T-helper 2 cell treated with Interferon-gamma antibody and Interleukin-4, amounts not matched to agents 5 μg/mL and 100 μg/mL, for 36 hours (primary cell): ENCODE measurements at places on chromosomes 1 and 21.

GRCh38 chr21:38489729-38490128 lies 8.5 kb downstream of the ERG start:
- H3K4me3 ChIP-seq: no peak overlapping the region
- no peak overlapping the region for H3K27ac ChIP-seq
- no peak for DNase-seq
- H3K27me3 ChIP-seq: peaks cover 54% of the 10 kb centered on the region
- peaks cover 3% of the 10 kb centered on the region for H3K4me1 ChIP-seq
- no peaks in the 10 kb centered on the region for H3K36me3 ChIP-seq

DNA sequence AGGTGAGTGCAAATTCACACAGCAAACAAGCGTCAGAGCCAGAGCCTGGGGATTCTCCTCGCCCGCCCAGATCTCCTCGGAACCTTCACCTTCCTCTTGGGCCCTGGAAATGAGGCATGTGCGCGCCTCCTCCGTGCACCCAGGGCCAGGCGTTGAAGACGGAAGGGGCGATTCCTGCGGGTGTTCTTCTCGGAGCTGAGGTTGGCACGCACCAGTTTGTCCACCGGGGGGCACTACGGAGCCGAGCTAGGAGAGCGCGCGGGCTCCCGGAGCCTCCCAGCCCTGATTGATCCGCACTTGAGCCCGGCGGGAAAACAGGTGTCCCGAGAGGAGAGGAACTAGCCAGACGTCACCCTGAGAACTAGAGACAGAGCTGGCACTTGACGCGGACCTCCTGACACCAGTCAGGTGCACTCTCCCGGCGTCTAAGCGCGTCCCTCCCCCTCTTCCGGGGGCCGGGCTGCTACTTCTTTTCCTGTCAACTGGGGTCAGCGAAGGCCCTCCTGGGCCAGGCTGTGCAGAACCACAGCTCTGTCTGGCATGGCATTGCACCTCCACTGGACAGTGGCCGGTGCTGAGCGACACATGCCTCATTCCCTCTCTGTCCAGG lies 18.3 kb upstream of the SERINC2 start:
- peaks cover 2% of the 10 kb centered on the region for H3K27me3 ChIP-seq
- H3K36me3 ChIP-seq: no peaks in the 10 kb centered on the region
- DNase-seq: peak; percentile 71

DNA sequence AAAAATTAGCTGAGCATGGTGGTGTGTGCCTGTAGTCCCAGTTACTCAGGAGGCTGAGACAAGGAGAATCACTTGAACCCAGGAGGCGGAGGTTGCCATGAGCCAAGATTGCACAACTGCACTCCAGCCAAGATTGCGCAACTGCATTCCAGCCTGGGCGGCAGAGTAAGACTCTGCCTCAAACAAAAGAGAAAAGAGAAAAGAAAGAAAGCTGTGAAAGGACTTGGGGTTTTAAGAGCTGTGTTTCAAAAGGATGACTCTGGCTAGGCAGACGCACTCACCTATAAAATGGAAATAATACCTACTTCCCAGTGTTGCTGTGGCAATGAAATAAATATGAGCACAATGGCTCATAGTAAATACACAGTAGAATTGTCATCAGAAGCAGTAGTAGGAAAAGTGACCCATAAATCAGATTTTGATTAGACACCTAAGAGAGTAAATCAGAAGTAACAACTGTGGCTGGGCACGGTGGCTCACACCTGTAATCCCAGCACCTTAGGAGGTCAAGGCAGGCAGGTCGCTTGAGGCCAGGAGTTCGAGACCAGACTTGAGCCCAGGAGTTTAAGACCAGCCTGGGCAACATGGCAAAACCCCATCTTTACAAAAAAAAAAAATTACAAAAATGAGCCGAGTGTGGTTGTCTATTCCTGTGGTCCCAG lies 45.9 kb upstream of the PUM1 start:
- no peak overlapping the region for H3K27ac ChIP-seq
- H3K4me1 ChIP-seq: no peaks in the 10 kb centered on the region
- H3K36me3 ChIP-seq: no peaks in the 10 kb centered on the region
- no peak overlapping the region for H3K4me3 ChIP-seq
- no peak for DNase-seq

GRCh38 chr1:162903246-162903645 lies 42.3 kb upstream of the CCDC190 start:
- no peak overlapping the region for H3K4me3 ChIP-seq
- no peak overlapping the region for H3K27ac ChIP-seq
- no peaks in the 10 kb centered on the region for H3K4me1 ChIP-seq
- DNase-seq: no peak

DNA sequence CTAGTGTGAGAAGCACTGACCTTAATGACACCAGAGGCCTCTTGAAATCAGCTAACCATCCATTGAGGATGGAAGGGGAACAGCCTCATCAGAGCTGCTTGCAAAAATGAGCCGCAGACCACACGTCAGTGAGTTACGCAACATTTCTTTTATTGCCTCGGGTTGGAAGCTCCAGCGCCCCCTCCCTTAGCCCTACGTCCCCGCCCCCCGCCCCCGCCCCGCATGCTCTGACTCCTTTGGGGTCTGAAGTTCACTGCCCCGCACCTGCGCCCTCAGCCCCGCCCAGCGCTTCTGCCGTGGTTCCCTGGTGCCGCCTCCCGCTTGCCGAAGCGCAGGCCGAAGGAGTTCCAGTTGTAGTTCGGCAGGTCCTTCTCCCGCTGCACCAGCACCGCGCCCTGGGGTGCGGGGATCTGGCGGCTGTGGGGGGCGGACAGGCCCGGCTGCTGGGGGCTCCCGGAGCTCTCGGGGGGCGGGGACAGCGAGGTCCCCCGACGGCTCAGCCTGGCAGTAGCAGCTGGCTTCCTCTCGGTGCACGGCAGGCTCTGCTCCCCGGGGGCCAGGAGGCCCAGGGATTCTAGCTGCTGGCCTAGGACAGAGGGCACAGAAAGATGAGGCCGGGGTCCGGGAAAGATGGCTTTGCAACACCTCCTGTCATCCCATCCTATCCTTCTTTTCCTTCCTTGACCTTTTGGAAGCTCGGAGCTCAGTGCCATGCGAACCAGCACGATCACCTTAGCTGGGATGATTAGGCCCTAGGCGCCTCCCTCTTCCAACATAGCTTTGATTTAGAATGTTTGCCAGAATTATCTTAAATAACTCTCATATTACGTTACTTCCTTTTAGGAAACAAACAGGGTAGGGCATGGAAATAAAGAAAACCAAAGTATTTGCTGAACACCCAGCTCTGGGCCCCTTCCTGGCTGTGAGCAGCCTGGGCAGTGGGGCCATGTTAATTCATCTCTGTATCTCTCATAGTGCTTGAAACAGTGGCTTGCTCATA lies 5.8 kb downstream of the KISS1 start:
- H3K36me3 ChIP-seq: no peaks in the 10 kb centered on the region
- no peak overlapping the region for H3K27ac ChIP-seq
- no peak for DNase-seq
- H3K4me1 ChIP-seq: peaks cover 8% of the 10 kb centered on the region

- H3K36me3 ChIP-seq: no peaks in the 10 kb centered on the region
- H3K4me3 ChIP-seq: no peak overlapping the region
- no peaks in the 10 kb centered on the region for H3K4me1 ChIP-seq
- H3K27me3 ChIP-seq: peaks cover 5% of the 10 kb centered on the region
- no peak overlapping the region for H3K27ac ChIP-seq
Observed at GRCh38 chr1:201419256-201419655, 2.3 kb downstream of the TNNI1 start.

DNA sequence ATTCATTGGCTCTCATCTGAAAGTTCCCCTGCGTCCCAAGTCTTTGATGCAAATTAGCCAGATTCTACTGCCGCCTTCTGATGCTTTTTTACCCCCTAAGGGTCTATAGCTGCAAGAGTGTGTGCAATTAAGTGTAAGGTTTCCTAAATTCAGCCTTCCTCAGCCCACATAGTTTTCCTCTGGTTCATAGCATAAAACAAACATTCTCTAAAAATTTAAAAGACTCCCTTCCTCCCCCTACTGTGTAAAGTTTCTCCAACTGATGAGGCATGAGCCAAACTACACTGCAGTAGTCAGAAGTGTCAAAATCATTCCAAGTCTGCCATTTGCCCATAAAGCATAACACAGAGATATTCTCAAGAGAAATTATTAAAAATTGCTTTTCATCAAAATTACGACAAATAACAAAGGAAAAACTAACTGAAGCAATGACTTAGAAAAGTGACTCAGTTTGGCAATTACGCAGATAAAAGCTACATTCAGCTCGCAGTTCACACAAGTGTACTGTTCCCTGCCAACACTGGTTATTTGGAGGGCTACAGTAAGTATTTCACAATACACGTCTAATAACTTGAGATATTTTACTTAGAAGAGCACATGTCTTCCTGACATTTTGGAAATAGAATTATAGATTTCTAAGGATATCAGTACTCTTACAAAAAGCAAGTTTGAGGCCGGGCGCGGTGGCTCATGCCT lies 15.4 kb downstream of the KCNH1 start:
- no peak overlapping the region for H3K4me3 ChIP-seq
- no peaks in the 10 kb centered on the region for H3K4me1 ChIP-seq
- DNase-seq: no peak
- peaks cover 12% of the 10 kb centered on the region for H3K27me3 ChIP-seq

- no peak overlapping the region for H3K27ac ChIP-seq
- H3K36me3 ChIP-seq: peaks cover 1% of the 10 kb centered on the region
- H3K4me3 ChIP-seq: no peak overlapping the region
- H3K27me3 ChIP-seq: peaks cover 3% of the 10 kb centered on the region
Observed at GRCh38 chr1:200452850-200453552, 43.2 kb upstream of the ZNF281 start.

DNA sequence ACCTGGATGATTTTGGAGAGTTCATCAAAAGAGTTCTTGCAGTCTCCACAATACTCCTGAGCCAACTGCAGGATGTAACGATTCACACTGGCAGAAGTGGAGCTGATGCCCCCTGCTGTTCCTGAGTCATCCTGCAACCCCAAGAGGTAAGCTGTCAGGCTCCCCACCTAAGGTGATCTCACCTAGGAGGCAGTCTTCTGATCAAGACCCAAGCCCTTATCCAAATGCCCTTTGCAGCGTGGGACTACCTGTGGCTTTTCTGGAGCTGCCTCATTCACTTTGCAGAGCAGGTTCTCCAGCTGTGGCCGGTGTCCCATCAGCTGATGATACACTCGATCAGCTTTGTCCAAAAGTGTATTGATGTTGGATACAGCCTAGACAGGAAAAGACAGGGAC lies 96.4 kb downstream of the UBR4 start:
- H3K27me3 ChIP-seq: no peaks in the 10 kb centered on the region
- no peak overlapping the region for H3K27ac ChIP-seq
- no peak overlapping the region for H3K4me3 ChIP-seq
- DNase-seq: peak; percentile 12
- peaks cover 62% of the 10 kb centered on the region for H3K36me3 ChIP-seq

DNA sequence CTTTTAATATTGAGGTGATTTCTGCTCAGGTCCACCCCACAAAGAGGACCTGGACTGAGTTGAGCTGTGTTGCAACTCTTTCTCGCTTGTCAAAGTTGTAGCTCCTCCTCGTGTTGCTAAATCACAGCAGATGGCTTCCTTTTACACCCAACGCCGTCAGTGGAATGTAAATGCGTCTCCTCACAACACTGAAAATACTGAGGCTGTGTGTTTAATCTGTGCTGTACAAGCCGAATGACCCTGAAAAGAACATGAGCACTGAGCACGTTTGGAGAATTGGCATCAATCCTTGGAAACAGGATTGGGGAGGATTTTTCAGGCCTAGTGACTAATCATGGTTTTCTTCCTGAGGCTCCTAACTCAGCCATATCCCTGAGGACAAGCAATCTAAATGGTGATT lies 196.0 kb downstream of the CRB1 start:
- no peak for DNase-seq
- H3K27me3 ChIP-seq: peaks cover 4% of the 10 kb centered on the region
- no peaks in the 10 kb centered on the region for H3K4me1 ChIP-seq
- H3K27ac ChIP-seq: no peak overlapping the region

- no peak overlapping the region for H3K4me3 ChIP-seq
- H3K4me1 ChIP-seq: peaks cover 4% of the 10 kb centered on the region
- no peaks in the 10 kb centered on the region for H3K27me3 ChIP-seq
- H3K36me3 ChIP-seq: no peaks in the 10 kb centered on the region
- no peak overlapping the region for H3K27ac ChIP-seq
- no peak for DNase-seq
Observed at GRCh38 chr1:225155555-225155954, 226.1 kb downstream of the DNAH14 start.

- no peaks in the 10 kb centered on the region for H3K4me1 ChIP-seq
- no peaks in the 10 kb centered on the region for H3K36me3 ChIP-seq
- no peak for DNase-seq
- no peak overlapping the region for H3K4me3 ChIP-seq
- no peaks in the 10 kb centered on the region for H3K27me3 ChIP-seq
Observed at GRCh38 chr1:57848406-57848805, 424.5 kb upstream of the DAB1 start.
